NCI-H187 treated with DMSO at 0.1 percent for 48 hours (cell line): ENCODE measurements at places on chromosomes 6 and 20.

DNA sequence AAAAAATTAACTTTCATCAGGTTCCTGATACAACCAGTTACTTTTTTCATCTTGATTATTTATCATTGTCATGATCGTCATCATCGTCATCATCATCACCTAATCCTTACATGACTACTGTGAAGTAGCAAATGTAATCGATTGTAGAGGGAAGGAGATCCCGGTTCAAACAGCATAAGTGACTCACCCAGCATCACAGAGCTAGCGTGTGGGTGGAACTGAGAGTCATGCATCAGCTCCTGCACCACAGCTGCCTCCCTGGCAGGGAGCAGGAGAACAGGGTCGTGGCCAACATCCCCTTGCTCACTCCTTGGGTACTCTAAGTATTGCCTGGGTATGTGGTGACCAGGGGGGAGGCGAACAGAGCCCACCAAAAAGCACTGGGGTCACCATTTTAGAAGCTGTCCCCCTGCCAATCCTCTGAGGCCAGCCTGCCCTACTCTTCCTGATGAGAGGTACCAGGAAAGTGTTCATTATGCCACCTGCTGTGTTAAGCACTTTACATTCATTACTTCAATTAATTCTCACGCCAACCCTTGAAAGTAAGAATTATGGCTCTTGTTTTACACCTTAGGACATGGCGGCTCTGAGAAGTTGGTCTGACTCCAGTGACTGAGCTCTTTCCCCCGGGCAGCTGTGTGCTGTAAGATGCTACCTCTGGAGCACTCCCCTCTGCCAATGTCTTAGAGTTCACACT, 425.2 kb downstream of the CD83 start:
- no peak for DNase-seq

GRCh38 chr20:22052025-22052650, 346.7 kb downstream of the PAX1 start:
- DNase-seq: no peak

GRCh38 chr20:14716351-14716801, 379.0 kb upstream of the FLRT3 start:
- DNase-seq: no peak

GRCh38 chr6:95091823-95092436, 485.4 kb upstream of the MANEA start:
- peak; percentile 35 for DNase-seq

GRCh38 chr20:60001108-60001507, 42.9 kb downstream of the CDH26 start:
- DNase-seq: peak; percentile 59

DNA sequence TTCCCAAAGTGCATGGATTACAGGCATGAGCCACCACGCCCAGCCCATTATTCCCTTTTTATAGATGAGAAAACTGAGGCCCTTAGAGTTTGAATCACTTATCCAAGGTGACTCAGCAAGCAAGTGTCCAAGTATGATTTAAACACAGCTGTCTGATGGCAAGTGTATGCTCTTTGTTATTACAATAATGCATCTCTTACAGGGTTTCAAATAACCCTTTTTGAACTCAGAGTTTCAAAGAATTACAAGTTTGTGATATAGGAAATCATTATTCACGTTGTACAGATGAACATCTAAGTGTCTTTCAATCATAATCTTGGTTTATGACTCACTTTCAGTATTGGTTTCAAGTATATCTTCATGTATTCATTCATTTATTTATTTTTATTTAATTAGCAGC, 63.0 kb downstream of the CD83 start:
- DNase-seq: no peak

DNA sequence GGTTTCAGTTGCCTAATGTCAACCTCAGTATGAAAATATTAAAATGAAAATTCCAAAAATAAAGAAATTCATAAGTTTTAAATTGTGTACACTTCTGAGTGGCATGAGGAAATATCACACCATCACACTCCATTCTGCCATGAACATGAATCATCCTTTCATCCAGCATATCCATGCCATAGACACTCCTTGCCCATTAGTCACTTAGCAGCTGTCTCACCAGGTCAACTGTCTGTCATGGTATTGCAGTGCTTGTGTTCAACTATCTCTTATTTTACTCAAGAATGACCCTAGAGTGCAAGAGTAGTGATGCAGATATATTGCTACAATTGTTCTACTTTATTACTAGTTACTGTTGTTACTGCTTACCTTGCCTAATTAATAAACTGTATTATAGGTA, 712.4 kb downstream of the EPHA7 start:
- DNase-seq: no peak

- DNase-seq: peak; percentile 64
These were observed 79.9 kb downstream of the ATXN1 start for GRCh38 chr6:16681260-16681873.

- no peak for DNase-seq
These were observed 107.3 kb downstream of the PRND start for GRCh38 chr20:4828830-4829513.

DNA sequence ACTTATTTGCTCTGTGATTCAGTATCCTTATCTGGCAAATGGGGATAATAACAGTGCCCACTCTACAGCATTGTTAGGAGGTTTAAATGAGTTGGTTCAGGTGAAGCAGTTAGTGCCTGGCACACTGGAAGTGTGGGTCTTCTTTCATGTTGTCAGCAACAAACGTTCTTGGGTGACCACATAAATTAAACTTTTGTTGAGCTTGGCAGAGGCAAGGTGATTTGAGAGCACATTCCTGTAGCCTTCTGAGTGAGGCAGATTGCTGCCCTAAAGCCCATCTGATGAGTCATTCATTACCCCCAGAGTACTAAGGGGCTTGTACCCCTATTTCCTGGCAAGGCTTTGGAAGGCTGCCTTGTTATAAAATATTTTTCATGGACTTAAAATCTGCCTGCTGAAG, 25.8 kb downstream of the SEC23B start:
- no peak for DNase-seq

DNA sequence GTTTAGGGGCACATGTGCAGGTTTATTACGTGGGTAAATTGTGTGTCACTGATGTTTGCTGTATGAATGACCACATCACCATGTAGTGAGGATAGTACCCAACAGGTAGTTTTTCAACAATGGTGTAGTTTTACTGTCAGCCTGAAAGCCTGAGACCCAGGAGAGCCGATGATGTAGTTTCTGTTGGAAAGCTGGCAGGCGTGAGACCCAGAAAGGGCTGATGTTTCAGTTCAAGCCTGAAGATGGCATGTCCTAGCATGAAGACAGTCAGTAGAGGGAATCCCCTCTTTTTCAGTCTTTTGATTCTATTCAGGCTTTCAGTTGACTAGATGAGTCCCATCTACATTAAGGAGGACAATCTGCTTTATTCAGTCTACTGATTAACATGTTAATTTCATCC, 96.7 kb downstream of the KLHL32 start:
- DNase-seq: no peak

DNA sequence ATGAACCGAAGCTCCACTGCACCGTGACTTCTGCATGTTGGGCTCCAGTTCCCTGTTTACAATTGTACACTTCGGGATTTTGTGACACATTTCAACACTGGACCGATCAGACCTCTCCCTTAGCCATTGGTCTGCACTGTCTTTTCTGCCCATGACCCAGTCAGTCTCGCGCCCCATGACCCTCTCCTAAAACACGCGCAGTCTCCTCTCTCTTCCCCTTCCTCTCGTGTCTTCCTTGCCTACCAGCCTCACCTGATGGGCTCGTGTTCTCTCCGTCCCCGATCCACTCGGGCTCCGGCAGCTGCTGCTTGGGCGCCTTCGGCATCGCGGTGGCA, 535 bp upstream of the ABCF1 start:
- DNase-seq: no peak

DNA sequence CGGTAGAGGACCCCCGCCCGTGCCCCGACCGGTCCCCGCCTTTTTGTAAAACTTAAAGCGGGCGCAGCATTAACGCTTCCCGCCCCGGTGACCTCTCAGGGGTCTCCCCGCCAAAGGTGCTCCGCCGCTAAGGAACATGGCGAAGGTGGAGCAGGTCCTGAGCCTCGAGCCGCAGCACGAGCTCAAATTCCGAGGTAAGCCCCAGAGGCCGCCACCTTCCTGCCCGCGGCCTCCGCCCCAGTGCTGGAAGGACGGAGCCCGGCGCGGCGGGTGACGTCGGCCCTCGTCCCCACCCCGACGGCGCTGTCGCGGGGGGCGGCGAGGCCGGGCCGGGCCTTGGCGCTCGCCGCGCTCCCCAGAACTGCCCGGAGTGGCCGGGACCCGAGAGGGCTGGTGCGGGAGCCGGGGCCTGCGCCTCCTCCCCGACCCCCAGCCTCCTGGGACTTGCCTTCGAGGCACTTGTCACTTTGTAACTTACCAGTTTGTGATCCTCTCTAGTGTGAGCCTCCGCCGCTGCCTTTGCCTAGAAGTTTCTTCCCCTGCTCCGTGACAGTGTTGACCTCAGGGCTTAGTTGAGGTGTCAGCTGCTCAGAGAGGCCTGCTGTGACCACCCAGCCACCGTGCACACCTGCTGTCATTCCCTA, 417 bp downstream of the VAPB start:
- DNase-seq: no peak

DNA sequence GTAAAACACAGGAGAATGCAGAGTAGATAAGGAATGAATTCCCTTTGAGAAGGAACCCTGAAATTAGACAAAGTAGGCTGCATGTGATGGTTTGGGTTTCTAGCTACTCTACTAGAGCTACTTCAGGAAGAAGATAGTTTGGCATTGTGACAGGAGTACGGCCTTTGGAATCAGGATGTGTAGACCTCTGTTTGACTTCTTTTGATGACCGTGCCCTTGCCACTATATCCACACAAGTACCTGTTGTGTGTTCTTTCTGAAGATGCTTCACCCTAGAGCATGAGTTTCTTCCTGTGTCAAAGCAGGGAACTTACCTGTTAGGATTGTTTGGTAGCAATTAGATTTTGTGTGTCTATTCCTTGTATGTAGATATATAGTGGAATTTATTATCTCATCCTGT, 41.7 kb downstream of the CD2AP start:
- DNase-seq: no peak

DNA sequence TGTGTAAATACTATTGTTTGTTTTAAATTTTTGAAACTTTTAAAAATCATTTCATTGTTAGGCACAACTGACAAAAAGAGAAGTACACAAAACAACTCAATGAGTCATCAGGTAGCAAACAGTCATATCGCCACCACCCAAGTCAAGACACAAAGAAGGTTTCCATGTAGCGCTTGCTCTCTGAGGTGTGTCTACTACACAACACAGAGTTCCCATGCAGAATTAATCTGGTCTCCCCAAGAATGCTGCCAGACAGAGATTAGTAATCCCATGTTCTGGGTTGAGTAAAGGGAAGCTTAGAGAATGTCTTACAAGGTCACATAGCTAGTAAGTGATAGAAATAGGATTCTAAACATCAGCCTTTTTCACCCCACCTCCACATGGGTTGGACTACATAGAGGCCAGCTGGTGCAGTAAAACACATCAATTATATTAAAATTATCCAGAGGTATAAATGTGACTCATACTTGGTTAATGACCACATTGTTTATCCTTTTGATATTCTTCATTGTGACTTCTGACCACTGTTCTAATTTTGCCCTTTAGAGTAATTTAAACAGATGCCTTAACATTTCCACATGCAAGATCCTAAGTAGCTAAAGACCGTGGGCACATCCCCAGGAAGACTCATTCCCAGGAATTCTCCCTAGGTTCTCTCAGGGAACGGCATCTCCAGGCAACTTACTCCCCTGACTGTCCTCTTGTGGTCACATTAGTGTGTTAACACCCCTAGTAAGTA, 413.5 kb downstream of the PRKN start:
- DNase-seq: no peak

DNA sequence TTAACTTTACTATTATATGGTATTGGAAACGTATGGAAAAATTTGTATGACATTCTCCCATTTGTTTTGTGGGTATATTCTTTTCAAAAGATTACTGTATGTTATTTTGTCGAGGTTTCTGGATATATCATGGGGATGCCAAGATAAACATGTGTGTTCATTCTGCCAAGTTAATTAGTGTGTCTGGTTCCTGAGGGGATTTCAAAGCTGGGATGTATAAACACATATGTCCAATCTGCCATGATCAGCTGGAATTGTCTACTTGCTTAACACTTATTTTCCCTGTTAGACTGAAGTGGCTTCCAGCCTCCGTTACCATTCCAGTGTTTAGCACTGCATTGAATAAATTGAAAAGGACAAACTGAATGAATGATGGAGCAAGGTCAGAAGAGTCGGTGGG, 86.2 kb downstream of the DNAH8 start:
- no peak for DNase-seq
